Activated CD4-positive, alpha-beta T cell treated with anti-CD3 and anti-CD28 coated beads for 24 hours (primary cell): ENCODE measurements at places on chromosomes 12 and 14.

DNA sequence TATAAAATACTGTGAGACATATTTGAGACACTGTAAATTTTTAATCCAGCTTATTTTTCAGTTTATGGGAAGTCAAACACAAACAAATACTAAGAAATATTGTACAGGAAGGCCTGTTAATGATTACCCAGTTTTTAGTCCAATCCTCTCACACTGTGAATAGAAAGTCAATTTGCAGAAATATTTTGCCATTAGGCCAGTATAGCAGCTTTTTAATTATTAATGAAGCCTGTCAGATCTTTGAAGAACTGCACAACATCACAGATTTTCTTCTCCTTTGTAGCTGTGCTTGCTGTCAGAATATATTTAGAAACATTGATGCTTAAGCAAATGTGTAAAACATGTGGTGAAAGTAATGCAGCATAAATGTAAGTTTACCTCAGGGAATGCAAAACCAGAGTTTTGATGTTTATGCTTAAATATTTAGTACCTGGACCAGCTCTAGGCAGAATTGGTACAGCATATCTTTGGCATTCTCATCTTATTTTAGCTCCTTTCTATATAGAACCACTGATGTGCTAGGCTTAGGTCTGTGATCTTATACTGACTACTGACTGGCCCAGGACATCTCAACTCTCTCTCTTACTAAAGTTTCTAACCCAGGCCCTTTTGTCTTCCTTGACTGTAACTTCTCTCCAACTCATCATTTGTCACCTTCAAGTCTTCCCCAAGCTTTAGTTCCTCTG lies 230.8 kb upstream of the NAV3 start:
- no peak for DNase-seq

- no peak for DNase-seq
Observed at GRCh38 chr12:100564090-100564489, 9.4 kb upstream of the GAS2L3 start.

- DNase-seq: no peak
Observed at GRCh38 chr12:112682586-112682985, 109.0 kb upstream of the RPH3A start.

DNA sequence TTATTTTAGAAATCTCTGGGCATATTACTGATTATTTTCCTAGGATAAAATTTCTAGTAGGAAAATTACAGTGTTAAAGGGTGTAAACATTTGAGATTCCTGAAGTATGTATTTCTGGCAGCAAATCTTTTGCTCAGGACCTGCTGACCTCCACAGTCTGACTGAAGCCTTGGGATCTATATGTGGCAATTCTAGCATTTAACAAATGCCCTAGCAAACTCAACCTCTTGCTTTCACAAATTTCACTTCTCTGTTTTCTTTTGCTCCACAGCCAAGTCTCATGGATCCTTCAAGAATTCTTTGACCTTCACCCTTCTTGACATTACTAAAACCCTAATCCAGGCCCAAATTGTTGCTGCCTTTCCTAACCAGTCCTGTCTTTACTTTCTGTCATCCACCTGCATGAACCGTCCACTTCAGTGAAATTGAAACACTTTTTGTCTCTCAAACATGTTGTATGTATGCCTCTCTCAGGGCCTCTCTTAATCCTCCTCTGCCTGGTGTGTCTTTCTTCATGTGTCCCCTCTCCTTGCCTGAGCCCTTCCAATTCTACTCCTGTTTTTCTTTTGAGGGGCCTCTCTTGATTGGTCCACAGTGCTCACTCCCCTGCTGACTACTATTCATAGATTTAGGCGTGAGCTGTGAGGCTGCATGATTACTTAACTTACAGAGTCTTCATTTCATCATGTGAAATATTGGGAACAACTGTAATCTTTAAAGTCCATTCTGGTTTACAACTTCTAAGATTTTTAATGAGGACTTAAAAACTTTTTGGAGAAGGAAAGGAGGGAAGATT lies 5.1 kb upstream of the DYRK4 start:
- no peak for DNase-seq

DNA sequence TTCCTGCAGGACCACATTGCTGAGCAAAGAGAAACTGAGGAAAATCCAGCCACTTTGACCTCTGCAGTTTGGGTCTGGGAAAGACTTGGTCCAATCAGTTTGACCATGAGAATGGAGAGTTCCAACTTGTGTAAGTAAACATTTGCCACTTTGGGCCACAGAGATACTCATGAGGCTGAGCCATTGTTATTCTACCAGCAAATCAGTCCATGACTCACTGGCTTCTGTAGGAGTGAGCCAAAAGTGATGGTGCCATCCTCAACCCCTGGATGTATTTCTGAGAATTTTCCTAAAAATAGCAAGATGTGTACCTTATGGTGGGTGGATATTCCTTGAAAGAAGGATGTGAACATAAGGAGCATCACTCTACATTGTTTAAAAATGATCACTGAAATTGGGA lies 192.9 kb upstream of the OR4E1 start:
- no peak for DNase-seq

GRCh38 chr14:54440037-54440436 lies 1.1 kb downstream of the CNIH1 start:
- no peak for DNase-seq

- DNase-seq: no peak
Observed at GRCh38 chr14:64536488-64537245, 3.9 kb upstream of the HSPA2 start.

DNA sequence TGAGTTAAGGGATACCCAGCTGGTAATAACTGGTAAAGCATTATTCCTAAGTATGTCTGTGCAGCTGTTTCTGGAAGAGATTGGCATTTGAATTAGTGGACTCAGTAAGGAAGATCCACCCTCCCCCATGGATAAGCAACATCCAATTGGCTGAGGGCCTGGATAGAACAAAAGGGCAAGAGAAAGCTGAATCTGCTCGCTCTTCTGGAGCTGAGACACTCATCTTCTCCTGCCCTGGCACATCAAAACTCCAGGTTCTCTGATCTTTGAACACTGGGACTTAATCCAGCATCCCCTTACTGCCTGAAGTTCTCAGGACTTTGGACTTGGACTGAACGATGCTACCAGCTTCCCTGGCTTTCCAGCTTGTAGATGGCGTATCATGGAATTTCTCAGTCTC lies 63.1 kb upstream of the CNOT2 start:
- DNase-seq: no peak

GRCh38 chr12:45987340-45987727 lies 3.0 kb downstream of the SCAF11 start:
- no peak for DNase-seq
